ENCODE measurements at places on chromosomes 16 and 17.

DNA sequence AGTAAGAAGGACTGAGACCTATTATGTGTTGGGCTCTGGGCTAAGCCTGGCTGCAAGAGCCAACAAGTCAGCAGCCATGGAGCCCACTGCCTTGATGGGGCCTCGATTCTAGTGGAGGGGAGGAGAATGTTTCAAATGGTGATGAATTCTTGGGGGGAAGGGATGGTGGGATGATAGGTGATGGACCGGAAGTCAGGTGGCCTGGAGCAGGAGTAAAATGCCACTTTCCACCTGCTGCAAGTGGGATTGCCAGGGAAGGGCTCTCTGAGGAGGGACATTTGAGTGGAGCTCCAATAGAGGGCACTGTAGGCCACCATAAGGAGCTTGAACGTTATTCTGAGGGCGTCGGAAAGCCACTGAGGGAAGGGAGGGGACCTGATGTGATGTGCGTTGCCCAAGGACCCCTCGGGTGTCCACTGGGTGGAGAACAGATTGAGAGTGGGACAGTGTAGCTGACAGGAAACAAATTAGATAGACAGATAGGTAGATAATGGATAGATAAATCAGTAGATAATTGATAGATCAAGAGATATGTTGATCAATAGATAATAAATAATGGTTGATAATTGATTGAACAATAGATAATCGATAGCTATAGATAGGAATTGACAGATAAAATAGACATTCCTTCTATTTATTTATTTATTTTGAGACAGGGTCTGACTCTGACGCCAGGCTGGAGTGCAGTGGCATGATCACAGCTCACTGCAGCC lies 18.2 kb upstream of the NXPH3 start:
- no peak for DNase-seq

GRCh38 chr17:81831957-81832607 lies 1.0 kb downstream of the MCRIP1 start:
- peak; percentile 37 for DNase-seq

DNA sequence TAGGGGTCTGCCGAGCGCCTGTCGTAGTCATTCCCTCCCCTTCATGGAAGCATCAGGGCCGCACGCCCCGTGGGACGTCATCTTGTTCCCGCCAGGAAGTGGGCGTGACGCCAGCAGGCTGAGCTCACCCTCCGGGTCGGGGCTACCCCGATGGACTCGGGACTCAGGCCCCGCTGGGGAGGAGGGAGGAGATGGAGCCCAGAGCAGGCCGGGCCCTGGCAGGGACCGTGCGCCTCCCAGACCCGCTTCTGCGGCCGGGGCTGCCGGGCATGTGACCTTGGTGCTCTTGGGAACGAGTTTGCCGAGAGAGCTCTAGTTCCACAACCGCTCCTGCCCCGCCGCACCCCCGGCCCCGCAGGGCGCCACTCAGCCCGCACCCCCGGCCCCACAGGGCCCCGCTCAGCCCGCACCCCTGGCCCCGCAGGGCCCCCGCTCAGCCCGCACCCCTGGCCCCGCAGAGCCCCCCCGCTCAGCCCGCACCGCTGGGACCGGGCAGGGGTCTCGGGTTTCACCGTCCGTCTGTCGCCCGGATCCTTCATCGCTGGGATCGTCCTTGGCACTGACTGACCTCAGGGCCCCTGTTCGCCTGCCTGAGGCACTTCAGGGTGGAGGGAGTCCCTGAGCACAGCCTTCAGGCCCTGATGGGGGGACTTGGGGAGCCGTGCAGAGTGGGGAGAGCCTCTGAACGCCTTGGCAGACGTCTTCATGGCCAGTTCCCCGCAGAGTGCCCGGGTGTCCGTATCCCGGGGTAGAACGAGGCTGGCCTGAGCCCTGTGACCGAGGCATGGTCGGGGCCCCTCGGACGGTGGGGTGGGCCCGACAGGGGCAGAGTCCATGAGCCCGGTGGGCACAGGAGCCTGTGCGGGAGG lies 5.8 kb downstream of the CACNA1H start:
- DNase-seq: no peak

- no peak for DNase-seq
These were observed 180.5 kb downstream of the IRX3 start for GRCh38 chr16:54106057-54106456.

DNA sequence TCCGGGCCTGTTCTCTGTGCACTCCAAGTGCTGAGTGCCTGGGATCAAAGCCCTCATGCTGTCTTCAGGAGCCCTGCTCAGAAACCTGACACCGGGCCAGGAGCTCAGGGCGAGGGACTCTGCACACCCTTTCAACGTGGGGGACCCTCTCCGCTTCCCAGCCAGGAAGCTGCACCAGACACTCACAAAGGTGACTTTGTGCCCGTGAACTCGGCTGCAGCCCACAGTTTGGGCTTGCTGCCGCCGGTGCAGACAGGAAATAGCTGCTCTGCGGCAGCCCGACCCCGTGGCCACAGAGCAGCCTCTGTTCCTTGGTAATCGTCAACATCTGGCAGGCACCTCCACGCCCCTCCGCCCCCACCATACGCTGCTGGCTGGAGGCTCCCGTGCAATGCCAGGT lies 93.4 kb upstream of the METRNL start:
- peak; percentile 67 for DNase-seq

DNA sequence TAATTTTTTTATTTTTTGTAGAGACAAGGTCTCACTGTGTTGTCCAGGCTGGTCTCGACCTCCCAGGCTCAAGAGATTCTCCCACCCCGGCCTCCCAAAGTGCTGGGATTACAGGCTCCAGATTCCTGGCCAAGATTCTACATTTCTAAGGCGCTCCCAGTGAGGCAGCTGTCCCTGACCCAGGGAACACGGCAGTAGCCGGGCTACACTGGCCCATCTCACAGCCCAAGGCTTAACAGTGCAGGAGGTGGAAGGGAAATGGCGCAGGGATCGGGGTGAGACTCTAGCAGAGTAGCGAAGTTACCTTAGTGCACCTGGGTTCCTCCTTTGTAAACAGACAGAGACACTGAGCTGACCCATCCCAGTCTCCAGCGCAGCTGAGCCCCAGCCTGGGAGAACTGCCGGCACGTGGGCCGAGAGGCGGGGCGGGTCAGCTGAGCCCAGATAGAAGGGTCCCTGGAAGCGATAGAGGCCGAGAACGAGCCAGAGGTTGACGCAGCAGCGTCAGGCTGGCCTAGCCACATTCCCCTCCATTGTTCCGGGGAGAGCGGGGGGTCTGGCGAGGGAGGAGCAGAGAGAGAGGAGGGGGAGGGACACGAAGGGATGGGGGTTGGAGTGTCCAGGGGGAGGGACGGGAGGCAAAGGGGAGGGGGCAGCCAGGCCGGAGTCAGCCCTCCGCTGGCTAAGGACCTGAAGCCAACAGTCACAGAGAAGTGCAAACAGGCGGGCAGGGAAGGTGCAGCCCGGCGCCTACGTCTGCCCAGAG lies 2.5 kb downstream of the CARHSP1 start:
- DNase-seq: no peak

DNA sequence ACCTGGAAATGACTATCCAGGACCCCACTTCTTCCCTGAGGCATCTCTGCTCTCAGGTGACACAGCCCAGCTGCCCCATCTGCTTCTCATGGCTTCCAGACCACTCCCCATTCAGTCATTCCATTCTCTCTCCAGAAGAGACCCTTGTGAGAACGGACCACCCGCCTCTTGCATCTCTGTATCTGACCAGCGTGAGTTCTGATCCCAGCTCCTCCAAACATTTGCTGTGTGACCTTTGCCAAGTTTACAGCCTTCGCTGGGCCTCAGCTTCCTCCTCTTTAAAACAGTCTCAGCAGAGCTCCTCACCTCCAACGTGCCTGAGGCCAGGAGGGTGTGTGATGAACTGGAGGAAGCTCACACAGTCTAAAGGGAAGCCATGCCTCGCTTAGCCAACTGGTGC lies 39.6 kb downstream of the C16orf82 start:
- no peak for DNase-seq

- no peak for DNase-seq
These were observed 6.2 kb upstream of the PSMC5 start for GRCh38 chr17:63820963-63821561.

GRCh38 chr16:29290631-29291247 lies 115.8 kb downstream of the NPIPB11 start:
- DNase-seq: peak; percentile 40

GRCh38 chr16:58906981-58907715 lies 173.0 kb upstream of the GOT2 start:
- DNase-seq: no peak

DNA sequence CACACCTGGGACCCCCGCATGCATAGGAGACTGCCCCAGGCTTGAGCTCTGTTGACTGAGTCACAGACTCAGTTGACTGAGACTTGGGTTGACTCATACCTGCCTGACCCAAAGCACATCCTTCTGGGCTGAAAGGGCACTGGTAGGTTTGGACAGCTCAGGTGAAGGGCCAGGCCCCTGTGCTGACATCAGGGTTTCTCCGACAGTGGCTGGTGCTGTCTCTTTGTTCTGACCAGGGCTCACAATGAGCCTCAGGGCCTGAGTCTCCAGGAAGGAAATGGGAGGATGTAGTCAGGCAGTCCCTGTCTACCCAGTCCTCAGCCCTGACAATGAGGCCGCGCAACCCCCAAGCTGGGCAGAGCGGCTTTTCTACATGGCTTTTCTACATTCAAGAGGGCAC lies 6.5 kb downstream of the SPNS2 start:
- DNase-seq: no peak

DNA sequence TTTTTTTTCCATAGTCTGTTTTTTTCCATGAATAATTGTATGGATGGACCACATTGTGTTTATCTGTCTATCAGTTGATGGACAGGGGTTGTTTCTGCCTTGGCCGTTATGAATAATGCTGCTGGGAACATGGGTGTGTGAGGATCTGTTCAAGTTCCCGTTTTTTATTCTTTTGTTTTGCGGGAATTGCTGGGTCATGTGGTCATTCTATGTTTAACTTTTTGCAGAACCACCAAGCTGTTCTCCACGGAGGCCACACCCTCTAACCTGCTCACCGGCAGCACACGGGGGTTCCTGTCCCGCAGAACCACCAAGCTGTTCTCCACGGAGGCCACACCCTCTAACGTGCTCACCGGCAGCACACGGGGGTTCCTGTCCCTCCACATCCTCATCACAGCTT lies 5.9 kb upstream of the MSLN start:
- no peak for DNase-seq

GRCh38 chr17:76972046-76972641 lies 103.9 kb downstream of the MGAT5B start:
- DNase-seq: no peak

- no peak for DNase-seq
These were observed 15.9 kb downstream of the GNPTG start for GRCh38 chr16:1367486-1368174.

- no peak for DNase-seq
These were observed 113.2 kb upstream of the LHX1 start for GRCh38 chr17:36823850-36824677.

GRCh38 chr16:53865494-53865863 lies 161.5 kb downstream of the FTO start:
- DNase-seq: no peak

- DNase-seq: no peak
These were observed 5.7 kb downstream of the ATP2C2 start for GRCh38 chr16:84373907-84374489.

DNA sequence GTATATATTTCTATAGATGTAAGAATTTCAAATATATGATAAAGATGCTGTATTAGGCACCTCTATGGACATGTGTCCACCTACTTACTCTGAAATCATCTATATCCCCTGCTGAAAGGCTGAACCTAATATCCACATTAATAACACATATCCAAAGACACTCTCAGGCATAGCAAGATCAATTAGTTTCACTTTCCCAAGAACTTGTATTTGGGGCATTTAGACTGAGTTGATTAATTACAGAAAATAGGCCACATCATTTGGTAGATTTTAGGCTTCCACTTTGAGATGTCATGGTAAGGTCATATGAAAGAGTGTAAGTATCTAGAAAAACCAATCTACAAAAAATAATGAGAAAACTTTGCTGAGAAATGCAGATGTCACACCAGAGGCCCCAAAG lies 45.1 kb downstream of the BRIP1 start:
- DNase-seq: no peak

DNA sequence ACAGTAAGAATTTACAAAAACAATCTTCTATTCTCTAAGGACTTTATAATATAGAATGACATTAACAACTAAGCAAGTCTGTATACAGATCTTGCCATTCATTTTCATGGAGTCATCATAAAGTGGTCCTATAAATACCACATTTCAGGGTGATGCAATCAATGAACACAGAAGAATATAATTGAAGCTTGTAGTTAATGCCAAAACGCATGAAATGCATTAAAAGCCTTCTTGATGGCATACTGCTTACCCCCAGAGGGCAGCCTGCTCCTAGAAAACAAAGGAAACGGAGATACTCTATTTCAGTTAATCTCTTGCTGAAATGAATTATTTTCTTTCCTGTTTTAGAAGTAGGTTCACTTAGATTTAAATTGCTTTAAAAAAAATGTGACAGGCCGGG lies 45.2 kb upstream of the STAC2 start:
- no peak for DNase-seq

DNA sequence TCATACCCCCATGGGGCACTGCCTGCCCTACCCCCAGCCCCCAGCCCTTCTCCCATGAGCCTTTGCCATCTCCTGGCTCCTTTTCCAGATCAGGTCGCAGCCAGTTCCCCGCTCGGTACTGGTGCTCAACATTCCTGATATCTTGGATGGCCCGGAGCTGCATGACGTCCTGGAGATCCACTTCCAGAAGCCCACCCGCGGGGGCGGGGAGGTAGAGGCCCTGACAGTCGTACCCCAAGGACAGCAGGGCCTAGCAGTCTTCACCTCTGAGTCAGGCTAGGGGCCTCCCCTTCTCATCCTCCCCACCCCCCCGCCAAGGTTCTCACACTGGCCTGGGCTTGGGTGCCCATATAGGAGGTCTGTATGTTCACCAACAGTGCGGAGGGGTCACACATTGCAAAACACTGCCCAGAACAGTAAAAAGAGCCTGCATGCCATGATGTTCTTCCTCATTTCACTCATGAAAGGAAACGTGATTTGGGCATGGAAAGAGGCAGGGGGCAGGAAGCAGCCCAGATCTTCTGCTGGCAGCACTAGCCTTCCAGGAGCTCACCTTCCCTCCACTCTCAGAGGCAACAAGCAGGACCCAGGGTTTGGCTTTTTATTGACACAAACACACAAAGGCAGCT lies 7.5 kb downstream of the IFI35 start:
- no peak for DNase-seq

DNA sequence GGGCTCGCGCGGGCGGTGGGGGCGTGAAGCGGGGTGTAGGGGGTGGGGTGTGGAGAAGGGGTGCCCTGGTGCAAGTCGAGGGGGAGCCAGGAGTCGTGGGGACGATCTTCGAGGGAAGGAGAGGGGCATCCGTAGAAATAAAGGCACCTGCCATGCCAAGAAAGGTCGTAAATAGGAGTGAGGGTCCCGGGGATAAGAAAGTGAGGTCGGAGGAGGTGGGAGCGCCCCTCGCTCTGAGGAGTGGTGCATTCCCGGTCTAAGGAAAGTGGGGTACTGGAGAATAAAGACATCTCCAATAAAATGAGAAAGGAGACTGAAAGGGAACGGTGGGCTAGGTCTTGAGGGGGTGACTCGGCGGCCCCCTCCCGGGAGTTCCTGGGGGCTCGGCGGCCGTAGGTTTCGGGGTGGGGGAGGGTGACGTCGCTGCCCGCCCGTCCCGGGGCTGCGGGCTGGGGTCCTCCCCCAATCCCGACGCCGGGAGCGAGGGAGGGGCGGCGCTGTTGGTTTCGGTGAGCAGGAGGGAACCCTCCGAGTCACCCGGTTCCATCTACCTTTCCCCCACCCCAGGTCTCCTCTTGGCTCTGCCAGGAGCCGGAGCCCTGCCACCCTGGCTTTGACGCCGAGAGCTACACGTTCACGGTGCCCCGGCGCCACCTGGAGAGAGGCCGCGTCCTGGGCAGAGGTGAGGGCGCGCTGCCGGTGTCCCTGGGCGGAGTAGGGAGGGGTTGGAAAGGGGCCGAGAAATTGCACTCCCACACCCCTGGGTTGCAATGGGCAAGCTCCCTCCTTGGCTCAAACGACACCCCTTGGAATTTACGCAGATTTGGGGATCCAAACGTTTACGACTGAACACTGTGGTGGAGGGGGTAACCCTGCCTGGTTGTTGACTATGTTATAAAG lies 888 bp downstream of the CDH1 start:
- no peak for DNase-seq

All from activated effector memory CD4-positive, alpha-beta T cell treated with Interleukin-2 at 50 U/mL for 16 hours (primary cell).